ENCODE measurements at places on chromosomes 16 and 17.

- no peak for DNase-seq
Measured at GRCh38 chr17:64172510-64172909, 42.6 kb upstream of the ERN1 start.

GRCh38 chr16:57525761-57526160, 10.6 kb downstream of the CCDC102A start:
- no peak for DNase-seq

GRCh38 chr17:77867308-77867781, 91.2 kb upstream of the TNRC6C start:
- DNase-seq, result no peak

- DNase-seq, result no peak
Measured at GRCh38 chr17:15123593-15124263, 141.4 kb downstream of the PMP22 start.

GRCh38 chr17:61458421-61459141, 6.4 kb downstream of the TBX4 start:
- no peak for DNase-seq

DNA sequence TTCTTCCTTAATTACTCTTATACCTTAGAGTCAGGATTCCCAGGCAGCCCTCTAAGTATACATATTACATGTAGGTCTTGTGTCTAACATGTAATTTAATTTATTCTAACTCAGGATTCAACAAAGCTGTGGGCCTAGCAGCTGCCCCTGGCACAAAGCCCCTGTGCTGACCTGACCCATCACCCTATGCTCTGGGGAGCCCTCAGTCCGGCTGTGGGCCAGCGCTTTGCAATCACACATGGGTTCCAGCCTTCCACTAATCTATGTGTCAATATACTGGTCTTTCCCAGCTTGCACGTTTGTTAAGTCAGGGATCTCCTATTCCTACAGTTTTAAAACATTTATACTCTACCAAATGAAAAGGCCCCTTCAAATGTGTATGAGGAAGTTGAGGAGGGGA, 62.7 kb upstream of the SREBF1 start:
- DNase-seq, result no peak

DNA sequence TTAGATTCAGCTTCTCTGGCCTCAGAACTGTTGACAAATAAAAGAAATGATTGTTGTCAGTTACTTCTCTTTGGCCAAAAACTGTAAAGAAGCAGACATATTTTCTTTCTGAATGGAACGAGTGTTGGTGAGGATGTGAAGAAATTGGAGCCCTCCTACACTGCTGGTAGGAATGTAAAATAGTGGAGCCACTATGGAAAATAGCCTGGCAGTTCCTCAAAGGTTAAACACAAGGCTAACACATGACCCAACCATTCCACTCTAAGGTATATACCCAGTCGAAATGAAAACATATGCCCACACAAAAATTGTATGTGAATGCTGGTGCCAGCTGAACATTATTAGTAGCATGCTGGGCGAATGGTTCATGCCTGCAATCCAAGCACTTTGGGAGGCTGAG, 14.2 kb upstream of the KRT24 start:
- DNase-seq, result no peak

DNA sequence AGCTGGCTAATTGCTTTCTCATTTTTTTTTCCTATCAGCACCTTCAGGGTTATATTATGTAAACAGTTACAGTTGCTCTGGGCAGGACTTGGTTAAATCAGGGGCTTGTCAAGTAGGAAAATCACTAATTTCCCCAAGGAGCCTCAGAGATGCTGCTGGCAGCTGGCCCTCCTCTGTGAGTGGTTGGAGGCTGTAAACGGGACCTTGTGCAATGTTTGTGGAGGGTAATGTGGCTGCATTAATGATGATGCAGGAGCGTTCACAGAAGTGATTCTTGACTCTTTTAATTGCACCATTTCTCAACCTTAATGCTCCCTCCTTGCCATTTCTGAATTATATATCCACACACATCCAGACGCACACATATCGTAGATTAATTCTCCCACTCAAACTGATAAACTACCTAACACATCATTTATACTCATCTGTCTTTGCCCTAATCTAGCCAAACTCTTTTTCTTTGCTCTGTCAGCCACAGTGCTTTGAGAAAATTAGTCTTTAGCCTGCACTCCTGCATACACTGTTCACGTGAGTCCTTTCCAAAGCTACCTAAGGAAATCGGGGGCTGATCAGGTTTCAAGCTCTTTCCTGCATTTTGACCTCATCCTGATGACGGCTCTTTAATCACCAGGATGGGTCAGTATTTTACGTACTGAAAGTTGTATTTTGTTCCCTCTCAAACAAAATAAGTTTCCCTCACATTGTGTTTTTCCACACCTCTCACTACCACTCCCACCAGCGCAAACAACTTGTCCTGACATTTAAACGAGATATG, 154.4 kb upstream of the PIRT start:
- no peak for DNase-seq

GRCh38 chr16:80743273-80743672, 61.1 kb downstream of the CDYL2 start:
- DNase-seq, result no peak

GRCh38 chr17:73388578-73388905, 76.7 kb upstream of the CDC42EP4 start:
- DNase-seq, result no peak

DNA sequence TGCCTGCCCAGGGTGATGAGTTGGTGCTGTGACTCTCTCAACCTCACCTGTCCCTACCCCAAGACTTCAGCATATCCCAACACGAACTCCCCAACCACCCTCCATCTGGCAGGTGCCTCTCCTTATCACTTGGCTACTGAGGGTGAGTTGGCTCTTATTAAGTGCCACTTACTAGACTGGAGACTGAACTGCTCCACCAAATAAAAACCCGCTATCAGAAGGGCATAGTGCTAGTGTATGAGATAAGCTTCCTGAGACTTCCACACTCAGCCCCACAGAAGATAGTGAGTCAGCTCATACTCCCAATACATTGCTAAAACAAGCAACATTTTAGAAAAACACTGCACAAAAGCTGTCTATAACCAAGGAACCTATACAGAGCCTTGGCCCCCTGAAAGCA, 16.0 kb upstream of the CCL18 start:
- no peak for DNase-seq

DNA sequence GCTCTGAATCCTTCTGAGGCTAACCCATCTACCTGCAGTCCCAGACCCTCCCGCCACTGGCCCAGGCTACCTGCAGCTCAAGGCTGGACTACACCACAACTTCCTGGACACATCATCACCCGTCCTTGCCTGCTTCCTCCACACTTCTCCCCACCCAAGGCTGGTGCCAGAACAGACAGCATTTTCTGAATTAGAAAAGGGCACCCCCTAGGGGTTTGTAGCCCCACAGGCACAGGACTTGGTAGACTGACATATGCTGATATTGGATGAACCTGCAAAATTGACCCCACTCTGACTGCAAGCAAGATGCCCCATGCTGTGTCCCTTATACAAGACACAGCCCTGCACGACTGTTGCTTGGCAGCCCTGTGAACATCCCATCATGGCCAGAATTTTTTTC, 271.5 kb upstream of the C16orf82 start:
- peak; percentile 24 for DNase-seq

- DNase-seq, result peak; percentile 81
Measured at GRCh38 chr16:27232061-27232900, 29.0 kb downstream of the KDM8 start.

DNA sequence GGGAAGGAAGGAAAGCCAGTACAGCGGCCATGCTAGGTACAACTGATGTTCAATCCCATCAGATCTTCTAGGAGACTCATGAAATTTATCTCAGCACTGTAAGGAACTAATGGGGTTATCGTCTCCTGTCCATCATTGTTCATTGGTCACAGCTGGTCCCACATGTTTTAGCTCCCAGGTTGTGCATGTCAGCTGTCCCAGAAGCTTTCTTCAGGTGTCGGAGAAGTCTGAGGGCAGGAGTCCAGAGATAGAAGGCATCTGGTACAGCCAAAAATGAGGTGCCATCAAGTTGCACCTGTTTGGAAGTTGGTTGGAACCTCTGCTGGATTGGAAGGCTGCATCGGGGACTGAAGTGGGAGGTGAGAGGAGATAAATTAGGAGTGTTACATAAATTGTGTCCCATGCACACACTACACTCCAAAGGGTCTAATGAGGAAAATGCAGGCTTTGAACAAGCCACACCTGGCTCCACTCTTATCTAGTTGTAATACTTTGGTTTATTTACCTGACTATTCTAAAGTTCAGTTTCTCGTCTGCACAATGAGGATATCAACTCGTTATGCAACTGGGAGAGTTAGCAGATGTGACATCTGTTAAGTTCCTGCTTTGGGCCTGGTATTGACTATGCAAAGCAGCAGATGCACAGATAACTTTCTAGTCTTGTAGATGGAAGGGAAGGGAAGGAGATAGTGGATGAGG, 62.9 kb downstream of the MAP2K6 start:
- DNase-seq, result no peak

All from activated CD4-positive, alpha-beta T cell treated with anti-CD3 and anti-CD28 coated beads for 48 hours (primary cell).